Astrocyte (in vitro differentiated cells and primary cell): ENCODE measurements at places on chromosomes 4 and X.

GRCh38 chr4:112706840-112707207 lies 69.9 kb downstream of the LARP7 start:
- H3K36me3 ChIP-seq = no peaks in the 10 kb centered on the region
- peaks cover 25% of the 10 kb centered on the region for H3K27me3 ChIP-seq
- H3K4me3 ChIP-seq = peak overlapping the region; percentile 60
- no peak for DNase-seq
- H3K4me1 ChIP-seq = peaks cover 8% of the 10 kb centered on the region

DNA sequence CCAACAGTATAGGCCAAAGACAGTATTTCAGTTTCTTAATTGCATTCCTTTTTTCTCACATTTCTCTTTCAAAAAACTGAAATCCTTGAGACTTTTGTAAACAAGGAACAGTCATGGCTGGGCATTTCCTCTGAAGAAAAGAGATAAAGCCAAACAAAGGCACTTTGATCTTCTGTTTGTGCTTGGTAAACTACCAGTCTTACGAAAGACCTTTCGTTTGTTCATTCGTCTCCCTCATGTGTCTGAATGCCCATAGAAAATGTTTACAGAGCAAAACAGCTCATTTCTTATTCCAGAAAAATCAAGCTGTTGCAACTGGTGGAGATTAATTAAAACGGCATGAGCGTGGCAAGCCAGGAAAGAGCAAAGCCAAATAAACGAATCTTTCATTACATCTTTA lies 178.0 kb downstream of the GASK1B start:
- no peaks in the 10 kb centered on the region for H3K4me1 ChIP-seq
- no peaks in the 10 kb centered on the region for H3K36me3 ChIP-seq
- no peak for DNase-seq
- H3K27ac ChIP-seq = no peak overlapping the region
- no peak overlapping the region for H3K4me3 ChIP-seq

DNA sequence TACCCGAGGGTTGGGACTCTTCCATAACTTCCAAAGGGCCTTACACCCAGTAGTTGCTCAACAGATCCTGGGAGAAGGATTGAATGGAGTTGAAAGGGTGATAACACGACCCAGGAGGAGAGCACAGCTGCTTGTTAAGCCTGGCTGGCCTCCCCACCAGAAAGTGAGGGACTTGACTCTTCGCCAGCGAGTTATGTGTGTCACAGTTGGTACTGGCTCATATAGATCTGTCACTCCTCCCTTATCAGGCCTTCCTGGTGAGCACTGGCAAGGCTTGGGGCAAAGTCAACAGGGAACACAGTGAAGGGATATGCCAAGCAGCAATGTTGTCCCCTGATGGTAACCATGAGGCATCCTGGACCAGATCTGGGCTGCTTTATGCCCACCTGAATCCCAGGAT lies 35.8 kb downstream of the APLN start:
- DNase-seq = no peak
- H3K4me1 ChIP-seq = peaks cover 9% of the 10 kb centered on the region
- H3K4me3 ChIP-seq = no peak overlapping the region
- H3K36me3 ChIP-seq = no peaks in the 10 kb centered on the region
- H3K27me3 ChIP-seq = no peaks in the 10 kb centered on the region

DNA sequence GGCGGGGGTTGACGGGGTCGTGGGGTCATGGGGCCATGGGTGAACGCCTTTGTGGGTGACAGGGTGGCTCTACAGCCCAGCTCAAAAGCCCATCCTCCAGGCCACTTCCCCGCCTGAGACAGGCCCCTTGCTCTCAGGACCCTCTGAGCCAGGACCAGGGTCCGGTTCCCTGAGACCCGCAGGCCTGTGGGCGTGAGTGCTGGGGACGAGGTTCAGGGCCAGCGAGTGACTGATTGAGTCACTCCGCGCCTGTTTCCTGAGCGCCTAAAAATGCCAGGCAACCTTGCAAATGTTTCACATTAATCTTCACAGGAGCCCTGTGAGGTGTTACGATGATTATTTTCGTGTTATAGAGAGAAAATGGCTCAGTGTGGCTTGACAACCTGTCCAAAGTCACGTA lies 97.8 kb downstream of the ZNF674 start:
- peak overlapping the region; percentile 88 for H3K27ac ChIP-seq
- peak overlapping the region; percentile 78 for H3K4me3 ChIP-seq
- H3K36me3 ChIP-seq = peaks cover 5% of the 10 kb centered on the region

GRCh38 chrX:139596068-139596467 lies 65.5 kb downstream of the F9 start:
- no peaks in the 10 kb centered on the region for H3K27me3 ChIP-seq
- no peaks in the 10 kb centered on the region for H3K4me1 ChIP-seq
- DNase-seq = no peak
- no peak overlapping the region for H3K4me3 ChIP-seq
- H3K27ac ChIP-seq = no peak overlapping the region
- no peaks in the 10 kb centered on the region for H3K36me3 ChIP-seq

DNA sequence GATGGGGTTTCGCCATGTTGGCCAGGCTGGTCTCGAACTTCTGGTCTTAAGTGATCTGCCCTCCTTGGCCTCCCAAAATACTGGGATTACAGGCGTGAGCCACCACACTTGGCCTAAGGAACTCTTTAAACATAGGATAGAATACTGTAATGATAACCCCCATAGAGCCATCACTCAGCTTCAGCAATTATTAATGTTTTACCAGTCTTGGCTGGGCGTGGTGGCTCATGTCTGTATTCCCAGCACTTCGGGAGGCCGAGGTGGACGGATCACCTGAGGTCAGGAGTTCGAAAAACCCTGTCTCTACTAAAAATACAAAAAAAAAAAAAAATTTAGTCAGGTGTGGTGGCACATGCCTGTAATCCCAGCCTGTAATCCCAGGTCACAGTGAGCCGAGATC lies 15.1 kb downstream of the EIF2S3 start:
- H3K27ac ChIP-seq = no peak overlapping the region
- DNase-seq = no peak
- no peaks in the 10 kb centered on the region for H3K27me3 ChIP-seq
- no peaks in the 10 kb centered on the region for H3K4me1 ChIP-seq
- peaks cover 23% of the 10 kb centered on the region for H3K36me3 ChIP-seq

- H3K4me1 ChIP-seq = no peaks in the 10 kb centered on the region
- DNase-seq = no peak
- no peak overlapping the region for H3K4me3 ChIP-seq
- H3K27ac ChIP-seq = no peak overlapping the region
- no peaks in the 10 kb centered on the region for H3K36me3 ChIP-seq
These were observed 1.2 kb downstream of the CLTRN start for GRCh38 chrX:15663439-15663838.

DNA sequence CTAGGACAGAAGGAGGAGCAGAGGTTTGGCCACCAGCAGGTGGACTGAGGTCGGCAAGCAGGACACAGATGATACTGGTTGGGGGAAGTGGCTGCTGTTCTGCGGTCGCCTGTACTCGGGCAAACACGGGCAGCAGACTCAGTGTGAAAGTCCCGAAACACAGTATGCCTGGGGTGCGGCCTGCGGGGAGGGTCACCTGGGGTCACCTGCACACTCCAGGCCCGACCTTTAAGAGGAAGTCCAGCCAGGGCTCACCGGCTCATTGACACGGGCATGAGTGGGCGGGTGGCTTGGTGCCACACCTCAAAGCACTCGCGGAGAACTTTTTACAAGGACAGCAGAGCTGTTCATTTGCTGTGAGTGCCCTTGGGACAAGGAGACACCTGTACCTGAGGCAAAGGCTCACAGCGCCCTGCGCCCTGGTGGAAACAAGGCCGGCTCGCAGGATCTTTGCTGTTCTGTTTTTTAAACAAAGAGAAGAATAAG lies 71.5 kb upstream of the MXD4 start:
- H3K4me3 ChIP-seq = no peak overlapping the region
- H3K27ac ChIP-seq = no peak overlapping the region
- H3K27me3 ChIP-seq = peaks cover 5% of the 10 kb centered on the region
- H3K4me1 ChIP-seq = peaks cover 12% of the 10 kb centered on the region
- DNase-seq = no peak
- no peaks in the 10 kb centered on the region for H3K36me3 ChIP-seq

- H3K27me3 ChIP-seq = peaks cover 2% of the 10 kb centered on the region
- H3K4me3 ChIP-seq = no peak overlapping the region
- DNase-seq = no peak
- H3K4me1 ChIP-seq = peaks cover 10% of the 10 kb centered on the region
- no peak overlapping the region for H3K27ac ChIP-seq
These were observed 125.1 kb downstream of the HS6ST2 start for GRCh38 chrX:132833373-132833772.

- no peak overlapping the region for H3K4me3 ChIP-seq
- H3K4me1 ChIP-seq = no peaks in the 10 kb centered on the region
- no peak overlapping the region for H3K27ac ChIP-seq
- H3K27me3 ChIP-seq = no peaks in the 10 kb centered on the region
- no peaks in the 10 kb centered on the region for H3K36me3 ChIP-seq
- DNase-seq = no peak
These were observed 112.8 kb downstream of the PPA2 start for GRCh38 chr4:105361053-105361452.

DNA sequence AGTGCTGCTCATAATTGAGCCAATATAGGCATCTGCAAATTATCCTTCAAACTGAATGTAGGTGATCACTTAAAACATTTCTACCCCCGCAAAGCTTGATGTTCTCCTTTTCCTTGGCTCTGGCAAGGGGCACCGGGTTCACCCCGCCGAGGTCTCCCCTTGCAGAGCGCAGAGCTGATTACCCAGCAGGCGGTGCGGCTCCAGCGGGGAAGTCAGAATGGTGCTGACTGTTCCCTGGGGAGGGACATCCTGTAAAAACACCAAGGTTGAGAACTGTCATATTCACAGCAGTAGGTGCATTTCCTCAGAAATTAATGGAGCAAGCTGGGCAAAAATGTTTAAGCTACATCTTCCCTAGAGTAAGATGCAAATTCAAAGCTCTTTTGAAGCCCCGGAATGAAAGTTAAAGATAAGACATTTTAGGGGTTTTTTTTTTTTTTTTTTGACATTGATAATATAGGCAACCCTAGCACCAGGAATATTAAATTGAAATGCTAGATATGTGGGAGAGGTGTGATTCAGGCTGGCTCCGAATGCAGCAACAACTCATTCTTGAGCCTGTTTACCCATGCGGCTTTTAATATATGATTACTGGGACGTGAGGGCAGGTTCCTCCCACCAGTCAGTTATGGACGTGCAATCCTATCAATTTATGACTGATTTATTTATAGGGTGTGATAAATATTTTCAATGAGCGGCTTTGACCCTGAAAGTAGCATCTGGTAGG lies 767.3 kb upstream of the TENM3 start:
- peaks cover 2% of the 10 kb centered on the region for H3K4me1 ChIP-seq
- H3K4me3 ChIP-seq = peak overlapping the region; percentile 42
- no peaks in the 10 kb centered on the region for H3K27me3 ChIP-seq
- DNase-seq = no peak
- H3K27ac ChIP-seq = no peak overlapping the region

GRCh38 chr4:10143171-10143570 lies 26.6 kb upstream of the WDR1 start:
- H3K36me3 ChIP-seq = no peaks in the 10 kb centered on the region
- H3K4me3 ChIP-seq = no peak overlapping the region
- H3K27me3 ChIP-seq = no peaks in the 10 kb centered on the region
- no peaks in the 10 kb centered on the region for H3K4me1 ChIP-seq
- no peak for DNase-seq

DNA sequence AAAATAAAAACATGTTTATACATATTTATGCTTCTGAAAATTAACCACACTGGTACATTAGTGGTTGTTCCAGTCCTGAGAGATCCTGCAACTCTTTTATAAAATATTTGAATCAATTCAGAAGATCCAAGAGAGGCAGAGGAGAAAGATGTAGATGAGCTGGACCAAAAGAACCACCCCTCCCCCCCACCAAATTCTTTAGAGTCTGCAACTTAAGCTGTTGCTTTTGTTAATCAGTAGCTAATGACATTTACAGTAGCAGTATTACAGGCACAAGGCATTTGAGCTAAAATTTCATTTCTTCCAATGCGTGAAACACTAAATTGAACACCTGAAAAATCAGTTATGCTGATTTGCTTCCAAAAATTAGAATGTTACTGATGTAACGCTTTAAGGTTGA lies 61.5 kb downstream of the PDK3 start:
- no peak for DNase-seq
- H3K27me3 ChIP-seq = no peaks in the 10 kb centered on the region
- no peaks in the 10 kb centered on the region for H3K4me1 ChIP-seq
- H3K36me3 ChIP-seq = no peaks in the 10 kb centered on the region

DNA sequence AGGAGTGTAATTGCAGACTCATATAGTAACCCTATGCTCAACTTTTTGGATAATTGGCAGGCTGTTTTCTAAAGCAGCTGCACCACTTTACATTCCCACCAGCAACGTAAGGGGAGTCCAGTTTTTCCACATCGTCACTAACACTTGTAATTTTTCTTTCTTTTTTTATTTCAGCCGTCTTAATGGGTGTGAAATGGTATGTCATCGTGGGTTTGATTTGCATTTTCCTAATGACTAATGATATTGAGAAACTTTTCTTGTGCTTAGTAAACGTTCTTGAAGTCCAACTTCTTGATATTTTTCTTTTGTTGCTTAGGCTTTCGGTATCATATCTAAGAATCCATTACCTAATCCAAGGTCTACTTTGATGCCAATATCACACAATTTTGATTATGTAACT lies 95.3 kb upstream of the IL1RAPL1 start:
- H3K27ac ChIP-seq = no peak overlapping the region
- no peaks in the 10 kb centered on the region for H3K36me3 ChIP-seq
- no peak overlapping the region for H3K4me3 ChIP-seq
- no peaks in the 10 kb centered on the region for H3K4me1 ChIP-seq

DNA sequence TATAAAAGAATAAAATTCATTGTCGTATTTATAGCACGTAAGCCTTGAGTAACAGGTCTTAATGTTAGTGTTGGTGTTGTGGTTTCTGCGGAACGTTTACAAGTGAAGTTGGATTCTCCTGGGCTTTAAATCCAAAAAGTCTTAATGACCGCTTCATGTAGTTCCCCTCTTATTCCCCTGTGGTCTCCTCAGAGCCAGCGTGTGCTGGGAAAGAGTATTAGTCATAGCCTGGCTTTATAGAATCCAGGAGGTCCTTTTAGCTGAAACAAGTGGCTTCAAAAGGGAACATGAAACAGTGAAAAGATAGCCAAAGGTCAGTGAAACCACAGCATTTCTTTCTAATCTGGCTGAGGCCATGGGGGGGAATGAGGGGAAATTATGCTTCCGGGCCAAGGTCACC lies 79.1 kb downstream of the CLCN4 start:
- DNase-seq = peak; percentile 90
- no peaks in the 10 kb centered on the region for H3K36me3 ChIP-seq
- H3K4me1 ChIP-seq = peaks cover 20% of the 10 kb centered on the region
- no peaks in the 10 kb centered on the region for H3K27me3 ChIP-seq

DNA sequence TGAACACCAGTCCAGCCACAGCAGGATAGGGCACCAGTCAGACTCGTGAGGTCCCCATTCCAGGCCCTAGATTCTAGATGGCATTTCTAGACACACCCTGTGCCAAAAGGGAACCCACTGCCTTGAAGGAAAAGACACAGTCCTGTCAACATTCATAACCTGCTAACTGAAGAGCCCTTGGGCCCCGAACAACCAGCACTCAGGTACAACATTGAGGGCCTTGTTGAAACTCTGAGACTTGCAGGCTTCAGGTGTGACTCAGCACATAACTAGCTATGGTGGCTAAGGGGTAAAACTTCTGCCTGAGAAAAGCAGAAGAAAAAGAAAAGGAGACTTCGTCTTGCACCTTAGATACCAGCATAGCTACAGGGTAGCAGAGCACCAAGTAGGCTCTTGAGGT lies 252.9 kb upstream of the GRID2 start:
- no peaks in the 10 kb centered on the region for H3K36me3 ChIP-seq
- H3K4me1 ChIP-seq = no peaks in the 10 kb centered on the region
- no peaks in the 10 kb centered on the region for H3K27me3 ChIP-seq
- no peak for DNase-seq
- no peak overlapping the region for H3K4me3 ChIP-seq
- H3K27ac ChIP-seq = no peak overlapping the region
